ENCODE measurements at places on chromosomes 4 and X. TPM values are rescaled to one million over a fixed set of nuclear protein-coding genes. Genes with fewer than 3 reads are reported as not detected.

Gene SSX4B
- total RNA-seq: not detected

Gene HAND2
- total RNA-seq: 104 TPM

Gene MAGEA11
- total RNA-seq: not detected

GRCh38 chrX:4830880-4831557, 1117.6 kb upstream of the PRKX start:
- DNase-seq: no peak

DNA sequence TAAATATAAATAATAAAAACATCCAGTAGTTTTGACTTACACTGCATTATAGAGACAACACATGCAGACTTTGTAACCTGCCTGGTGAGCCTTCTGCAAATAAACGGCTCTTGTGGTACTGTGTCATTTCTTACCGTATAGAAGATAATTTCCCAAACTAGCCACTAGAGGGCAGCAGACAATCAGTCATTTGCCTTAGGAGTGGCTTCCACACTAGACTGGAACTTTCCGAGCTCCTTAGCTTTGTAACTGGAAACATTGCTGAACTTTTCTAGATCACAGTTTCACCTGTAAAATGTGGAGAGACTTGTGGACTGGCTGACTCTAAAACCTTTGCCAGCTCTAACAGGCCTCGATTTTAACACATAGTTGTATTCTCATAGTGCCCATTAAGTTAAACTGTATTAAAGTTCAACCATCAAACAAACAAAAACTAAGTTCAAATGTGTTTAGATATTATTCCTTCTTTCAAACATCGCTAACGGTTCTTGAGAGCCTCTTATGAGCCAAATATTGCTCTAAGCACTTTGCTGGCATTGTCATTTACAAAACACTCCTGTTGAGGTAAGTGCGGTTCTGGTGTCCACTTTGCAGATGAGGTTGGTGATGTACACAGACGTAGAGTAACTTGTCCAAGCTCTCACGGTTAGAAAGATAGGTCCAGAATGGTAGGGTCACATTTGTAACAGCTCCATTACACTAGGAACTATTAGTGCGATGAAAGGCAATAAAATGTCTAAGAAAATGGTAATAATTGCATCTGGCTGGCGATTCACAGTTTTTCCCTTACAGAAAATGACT, 345.5 kb downstream of the ANK2 start:
- DNase-seq: peak; percentile 80

DNA sequence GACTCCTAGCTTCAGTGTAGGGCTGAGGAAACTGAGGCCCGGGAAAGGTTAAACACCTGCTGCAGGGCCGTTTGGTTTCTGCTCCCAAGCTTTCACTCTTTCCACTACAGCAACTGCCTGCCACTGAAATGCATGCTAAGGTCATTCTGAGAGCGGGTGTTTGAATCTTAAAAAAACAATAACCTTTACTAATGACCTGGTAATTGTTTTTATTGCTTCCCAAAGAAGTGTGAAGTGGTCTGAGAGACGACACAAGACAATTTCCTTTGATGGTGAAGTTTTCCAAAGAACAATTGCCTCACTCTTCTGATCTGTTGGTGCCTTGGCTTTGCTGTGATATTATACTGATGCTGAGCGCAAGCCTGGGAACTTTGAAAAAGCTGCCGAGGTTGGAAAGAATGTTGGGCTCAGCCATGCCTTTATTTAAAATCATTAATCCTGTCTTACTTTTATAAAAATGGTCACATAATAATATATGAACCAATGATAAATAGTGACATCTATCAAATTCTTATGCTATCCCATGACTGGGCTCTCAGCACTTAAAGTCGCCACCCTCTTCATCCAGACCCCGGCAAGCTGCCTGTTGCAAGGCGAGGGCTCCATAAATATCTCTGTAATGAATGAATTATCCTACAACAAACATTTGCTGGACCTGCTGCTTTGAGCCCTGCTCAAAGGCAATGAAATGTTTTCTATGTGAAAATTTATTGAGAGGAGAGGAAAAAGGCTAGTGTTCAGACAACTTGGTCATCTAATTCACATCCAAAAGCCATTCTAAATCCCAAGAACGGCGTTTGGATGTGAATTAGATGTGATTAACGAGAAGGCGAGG, 67.8 kb upstream of the SOD3 start:
- no peak for DNase-seq

- DNase-seq: peak; percentile 11
Observed at GRCh38 chr4:16858275-16858752, 40.1 kb downstream of the LDB2 start.

DNA sequence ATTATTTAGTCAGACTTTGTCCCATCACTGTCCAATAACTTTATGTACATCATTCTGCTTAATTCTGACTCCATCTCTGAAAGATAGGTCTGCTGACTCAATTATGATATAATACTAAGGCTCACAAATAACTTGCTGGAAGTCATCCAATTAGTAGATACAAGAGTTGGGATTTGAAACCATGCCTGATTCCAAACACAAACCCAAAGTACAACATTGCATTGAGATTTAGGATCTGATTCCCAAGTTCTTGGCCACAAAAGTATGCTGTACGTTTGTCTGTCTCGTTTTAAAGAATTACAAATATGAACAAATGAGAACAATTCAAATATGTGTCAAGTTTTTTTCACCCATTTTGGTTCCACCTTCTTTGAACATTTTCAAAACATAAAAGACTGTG, 108.8 kb downstream of the AMELX start:
- DNase-seq: no peak
